ENCODE measurements at places on chromosomes 7 and 10.

DNA sequence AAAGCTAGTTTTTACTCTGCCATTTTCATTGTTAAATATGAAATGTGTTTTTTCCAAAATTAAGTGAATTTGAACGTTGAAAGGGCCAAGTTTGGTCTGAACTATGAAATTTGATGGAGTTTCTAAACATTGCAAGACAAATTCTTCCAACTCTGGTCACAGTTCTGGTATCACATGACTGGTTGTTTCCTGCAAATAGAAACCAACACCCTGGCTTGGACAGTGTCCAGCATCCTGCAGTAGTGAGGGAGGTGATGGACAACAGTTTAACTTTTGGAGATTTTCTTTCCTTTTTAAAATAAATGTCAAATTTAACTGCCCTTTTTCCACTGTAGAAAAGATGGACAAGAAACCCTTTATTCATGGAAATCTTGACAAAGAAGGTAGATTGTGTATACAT, 54.8 kb upstream of the AGBL3 start:
- DNase-seq = no peak

DNA sequence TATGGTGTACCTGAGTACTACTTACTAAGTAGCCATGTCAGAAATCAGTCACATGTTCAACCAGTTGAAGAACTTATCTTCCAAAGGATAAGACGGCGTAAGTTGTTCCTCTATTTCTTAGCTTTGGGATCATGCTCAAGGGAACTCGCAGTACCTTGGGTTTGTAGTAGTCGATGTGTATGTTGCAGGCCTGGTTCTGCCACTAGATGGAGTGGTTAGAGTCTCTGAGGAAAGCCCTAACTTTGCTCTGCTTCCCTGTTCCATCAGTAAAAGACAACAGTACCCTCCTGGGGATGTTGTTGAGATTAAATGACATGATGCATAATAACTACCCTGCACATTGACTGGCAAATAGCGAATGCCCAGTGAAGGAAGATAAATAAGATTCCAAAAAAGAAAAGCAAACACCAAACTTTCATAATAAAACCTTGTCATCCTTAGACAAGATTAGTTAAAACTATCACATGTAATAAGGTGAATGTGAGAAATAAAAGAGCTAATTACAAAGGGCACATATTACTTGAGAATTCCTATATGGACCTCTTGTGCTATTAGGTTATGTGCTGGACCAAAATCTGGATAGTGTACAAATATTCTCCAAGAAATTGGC, 165.9 kb downstream of the ABCA13 start:
- no peak for DNase-seq

GRCh38 chr7:20783125-20783699, 3.5 kb downstream of the SP8 start:
- DNase-seq = no peak

GRCh38 chr10:116201670-116202430, 71.2 kb downstream of the GFRA1 start:
- DNase-seq = no peak

- no peak for DNase-seq
Observed at GRCh38 chr7:54897891-54898290, 120.9 kb upstream of the EGFR start.

DNA sequence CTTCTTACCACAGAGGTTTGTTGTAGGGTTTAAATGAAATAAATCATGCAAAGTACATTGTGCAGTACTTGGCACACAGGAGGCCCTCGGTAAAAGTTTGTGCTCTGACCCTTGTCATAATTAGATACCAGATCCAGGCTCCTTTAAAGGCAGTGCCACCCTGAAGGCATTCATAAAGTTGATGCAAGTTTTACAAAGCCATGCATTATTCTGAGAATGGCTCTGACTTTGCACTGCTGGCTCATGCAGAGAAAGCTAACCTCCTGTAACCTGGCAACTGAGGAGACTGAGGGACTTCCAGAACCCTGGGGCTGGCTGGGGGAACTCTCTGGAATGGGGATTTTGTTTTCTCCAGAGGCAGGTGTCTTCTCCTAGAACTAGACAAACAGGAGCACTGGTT, 570.9 kb downstream of the CCSER2 start:
- DNase-seq = no peak

DNA sequence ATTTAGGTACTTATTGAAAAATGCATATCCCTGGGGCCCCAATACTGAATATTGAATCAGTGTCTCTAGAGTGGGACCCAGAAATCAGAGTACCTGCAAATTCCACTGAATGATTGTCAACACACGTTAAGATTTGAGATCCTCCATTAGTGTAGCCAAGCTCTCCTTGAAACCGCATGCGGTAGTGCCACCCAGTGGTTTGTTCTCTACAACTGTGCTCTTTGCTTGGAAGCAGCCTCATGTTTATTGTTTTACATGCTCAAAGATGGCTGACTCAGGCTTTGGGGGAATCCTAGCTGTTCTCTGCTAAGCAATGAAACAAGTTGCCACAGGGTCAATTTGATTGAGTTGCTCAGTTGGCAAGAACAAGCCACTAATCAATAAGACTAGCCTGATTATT, 340.2 kb upstream of the CELF2 start:
- DNase-seq = no peak

DNA sequence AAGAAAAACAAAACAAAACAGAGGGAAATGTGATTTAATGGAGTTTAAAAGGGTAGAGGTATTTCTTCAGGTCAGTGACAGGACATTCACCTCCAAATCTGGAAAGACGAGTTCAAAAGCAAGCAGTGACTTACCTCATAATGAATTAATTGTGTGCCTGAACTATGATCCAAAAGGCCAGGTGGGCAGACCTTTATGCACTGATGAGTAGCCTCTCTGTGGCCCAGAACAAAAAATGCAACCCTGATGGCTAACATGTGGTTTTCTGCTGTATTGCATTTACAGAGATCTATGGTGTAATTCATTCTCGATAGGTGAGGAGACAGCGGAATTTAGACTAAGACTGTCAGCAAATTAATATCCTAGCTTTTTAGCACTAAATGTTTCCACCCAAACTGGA, 142.0 kb downstream of the HDAC9 start:
- no peak for DNase-seq

- DNase-seq = no peak
Observed at GRCh38 chr10:78532480-78533042, 498.9 kb downstream of the RPS24 start.

DNA sequence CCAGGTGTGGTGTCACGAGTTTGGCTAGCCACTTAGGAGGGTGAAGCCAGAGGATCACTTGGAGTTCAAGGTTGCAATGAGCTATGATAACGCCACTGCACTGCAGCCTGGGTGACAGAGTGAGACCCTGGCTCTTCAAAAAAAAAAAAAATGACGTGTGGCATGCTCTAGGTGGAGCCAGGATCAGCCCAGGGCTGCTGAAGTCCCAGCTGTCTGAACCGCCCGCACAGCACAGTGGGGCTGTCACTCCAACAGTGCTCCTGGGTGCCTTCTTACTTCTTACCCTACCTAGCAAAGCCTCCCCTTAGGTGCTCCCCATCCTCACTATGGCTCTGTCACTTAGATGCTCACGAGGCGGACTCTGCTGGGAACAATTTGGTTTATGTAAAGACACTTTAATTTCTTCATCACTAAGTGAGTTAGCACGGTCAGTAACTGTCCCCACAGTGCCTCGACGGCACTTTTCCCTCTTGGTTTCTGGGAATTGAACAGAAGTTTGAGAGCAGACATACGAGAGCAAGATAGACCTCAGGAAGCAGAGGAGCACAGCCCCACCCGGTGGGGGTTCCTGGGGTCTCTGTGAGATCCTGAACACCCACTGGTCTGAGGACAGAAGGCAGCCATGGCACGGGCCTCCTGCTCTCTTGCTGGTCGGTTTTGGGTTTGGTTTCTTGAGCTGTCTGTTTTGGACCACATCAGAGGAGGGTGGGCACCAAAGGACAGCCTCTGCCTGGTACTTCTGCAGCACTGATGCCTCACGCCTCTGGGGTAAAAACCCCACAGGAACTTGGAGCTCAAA, 66.2 kb upstream of the BTBD16 start:
- no peak for DNase-seq

DNA sequence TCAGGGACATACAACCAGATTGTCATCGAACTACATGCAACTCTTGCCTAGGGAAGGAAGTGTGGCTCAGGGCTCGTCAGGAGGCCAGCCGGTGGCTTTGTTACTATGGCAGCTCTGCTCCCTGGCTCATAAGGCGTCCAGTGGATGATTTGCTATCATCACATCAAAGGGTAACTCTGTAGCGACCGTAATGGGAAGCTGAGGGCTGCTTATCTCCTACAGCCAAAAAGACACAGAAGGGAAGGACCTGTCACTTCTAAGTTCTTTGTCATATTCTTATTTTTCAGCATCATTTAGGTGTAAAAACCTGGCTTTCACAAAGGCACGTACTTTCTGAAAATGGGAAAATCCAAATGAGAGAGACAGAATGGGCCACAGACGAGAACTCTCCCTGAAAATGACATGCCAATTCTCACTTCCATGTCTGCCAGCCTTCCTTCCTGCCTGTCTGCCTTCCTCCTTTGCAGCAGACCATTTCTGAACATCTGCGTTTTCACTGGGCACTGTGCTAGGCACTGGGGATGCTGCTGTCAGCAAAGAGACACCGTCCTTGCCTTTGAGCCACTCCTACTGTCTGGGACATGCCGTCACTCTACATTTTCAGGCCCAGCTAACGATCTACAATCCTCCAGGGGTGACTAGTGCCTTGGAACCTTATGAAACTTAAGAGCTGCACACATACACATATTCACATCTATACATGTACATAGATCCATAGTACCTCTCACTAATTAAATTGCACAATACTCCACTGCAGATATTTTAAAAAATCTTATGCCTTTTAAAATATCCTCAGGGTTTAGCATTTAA, 26.9 kb downstream of the ENKUR start:
- DNase-seq = no peak

- DNase-seq = peak; percentile 47
Observed at GRCh38 chr7:1225441-1226185, 7.1 kb upstream of the UNCX start.

DNA sequence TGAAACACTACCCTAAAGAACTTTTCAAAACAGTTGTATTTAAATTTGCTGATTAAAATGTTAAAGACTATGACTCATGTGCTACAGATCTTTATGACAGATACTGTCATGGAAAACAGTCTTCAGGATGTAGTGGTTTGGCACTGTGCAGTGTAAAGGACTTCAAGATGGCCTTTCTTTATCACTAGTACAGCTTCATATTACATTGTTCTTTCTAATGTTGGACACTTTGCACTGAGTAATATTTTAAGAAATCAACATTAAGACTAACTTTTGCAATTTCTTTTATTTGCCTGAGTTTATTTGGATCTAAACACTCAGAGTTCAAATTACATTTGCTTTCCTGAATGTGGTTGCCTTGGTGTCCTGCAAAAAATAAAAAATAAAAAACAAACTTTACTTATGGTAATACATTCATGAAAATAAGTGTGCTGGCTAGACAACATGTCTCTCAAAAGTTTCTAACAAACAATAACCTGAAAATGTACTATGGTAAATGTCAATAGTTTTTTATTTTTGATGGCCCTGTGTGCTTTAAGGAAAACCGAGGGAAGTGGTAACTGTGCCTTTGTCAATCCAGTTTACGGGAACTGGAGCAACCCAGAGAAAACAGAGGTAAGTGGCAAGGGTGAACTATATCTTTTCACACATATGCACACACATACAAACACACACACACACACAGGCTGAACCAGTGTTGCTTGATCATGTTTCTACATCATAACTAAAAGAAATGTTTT, 85.9 kb upstream of the PLXDC2 start:
- DNase-seq = no peak

- DNase-seq = no peak
Observed at GRCh38 chr10:88113232-88113631, 249.8 kb downstream of the PTEN start.

- DNase-seq = no peak
Observed at GRCh38 chr7:131265227-131265626, 62.4 kb upstream of the MKLN1 start.

DNA sequence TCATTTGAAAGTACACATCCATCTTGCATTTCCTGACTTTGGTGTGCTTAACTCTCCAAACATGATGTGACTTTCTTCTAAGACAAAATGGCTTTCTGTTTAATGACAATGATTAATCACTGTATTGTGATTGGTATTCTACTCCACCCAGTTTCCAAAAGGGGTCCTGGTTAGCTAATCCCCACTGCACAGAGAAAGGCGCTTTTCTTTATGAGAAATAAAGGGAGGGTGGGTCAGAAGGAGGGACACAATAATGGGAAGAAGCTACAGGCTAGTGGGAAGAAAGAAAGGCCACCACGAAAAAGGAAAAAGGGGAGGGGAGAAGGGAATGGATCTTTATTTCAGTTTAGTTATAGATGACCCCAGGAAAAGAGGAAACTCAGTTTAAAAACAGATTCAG, 69.2 kb downstream of the PRTFDC1 start:
- DNase-seq = no peak

DNA sequence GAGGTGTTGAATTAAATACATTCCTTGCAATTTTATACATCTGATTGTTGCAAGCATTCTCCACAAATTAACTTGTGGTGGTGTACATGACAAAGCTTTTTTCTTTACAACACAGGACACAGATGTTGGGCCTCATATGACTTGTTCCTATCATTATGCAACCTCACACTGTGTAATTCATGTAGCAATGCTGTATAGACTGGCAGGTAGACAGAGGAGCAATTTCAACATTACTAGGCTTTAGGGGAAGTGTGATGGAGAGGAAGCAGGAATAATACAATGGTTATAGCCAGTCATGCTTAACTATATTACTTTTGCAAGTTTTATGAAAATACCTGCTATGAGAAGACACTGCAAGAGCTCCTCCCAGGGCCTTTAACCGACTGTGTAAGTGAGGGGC, 832.1 kb downstream of the CNTNAP2 start:
- no peak for DNase-seq

GRCh38 chr10:32065856-32066255, 9.6 kb upstream of the KIF5B start:
- DNase-seq = no peak

GRCh38 chr7:45699726-45700390, 125.7 kb downstream of the ADCY1 start:
- no peak for DNase-seq

DNA sequence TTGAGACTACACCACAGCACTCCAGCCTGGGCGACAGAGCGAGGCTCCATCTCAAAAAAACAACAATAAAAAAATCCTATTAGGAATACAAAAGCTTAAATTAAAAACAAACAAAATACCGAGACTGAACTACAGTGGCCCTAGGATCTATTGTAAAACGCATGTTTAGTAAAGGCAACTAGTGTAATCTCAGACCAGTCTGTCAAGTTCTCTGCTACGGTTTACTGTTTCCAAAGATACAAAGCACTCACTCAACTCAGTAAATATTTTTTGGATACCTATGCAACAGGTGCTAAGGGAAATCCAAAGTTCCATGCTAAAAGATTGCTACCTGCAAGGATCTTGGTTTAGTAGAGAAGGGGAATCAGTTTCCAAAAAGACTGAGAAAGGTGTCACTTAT, 3.4 kb upstream of the MIOS start:
- DNase-seq = no peak

- DNase-seq = no peak
Observed at GRCh38 chr7:146656988-146657387, 540.4 kb downstream of the CNTNAP2 start.

DNA sequence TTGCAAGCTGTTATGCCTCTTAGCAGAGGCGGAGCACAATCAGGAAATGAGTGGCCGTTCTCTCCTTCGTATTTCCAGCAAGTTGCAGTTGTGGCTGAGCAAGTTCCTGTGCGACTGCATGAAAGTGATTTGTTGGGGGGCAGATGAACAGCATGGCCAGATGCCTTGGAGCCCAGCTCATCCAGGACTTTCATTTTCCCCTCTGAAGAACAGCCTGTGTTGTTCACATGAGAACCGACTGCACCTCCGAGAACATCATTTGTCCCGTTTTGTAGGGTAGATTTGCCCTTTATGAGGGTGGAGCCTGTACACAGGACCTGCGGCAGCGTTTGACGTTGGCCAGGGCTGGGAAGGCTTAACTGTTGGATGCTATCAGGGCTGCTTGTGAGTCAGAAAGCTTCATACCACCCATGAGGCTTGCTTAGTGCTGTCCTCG, 4.4 kb downstream of the BAG3 start:
- DNase-seq = peak; percentile 67
